ENCODE measurements at places on chromosomes 5 and 9.

DNA sequence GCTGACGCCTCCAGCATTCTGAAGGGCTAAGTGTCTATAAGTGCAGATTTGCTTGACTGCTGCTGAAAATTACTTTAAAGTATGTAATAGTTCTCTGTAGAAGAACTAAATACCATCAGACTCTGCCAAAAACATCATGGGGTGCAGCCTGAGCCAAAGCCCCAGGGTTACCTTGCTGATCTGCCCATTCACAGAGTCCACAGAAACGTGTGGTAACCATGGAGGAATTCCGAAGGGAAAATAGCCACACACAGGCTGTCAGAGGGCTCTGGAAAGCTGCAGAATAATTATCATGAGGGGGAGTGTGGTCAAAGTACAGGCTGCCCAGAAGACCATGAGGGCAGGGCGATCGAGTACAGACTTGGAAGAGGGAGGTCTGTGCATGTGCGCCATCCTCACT lies 36.4 kb downstream of the RETREG1 start:
- no peak for DNase-seq

GRCh38 chr5:132677191-132677590 lies 3.4 kb downstream of the IL4 start:
- DNase-seq: no peak

DNA sequence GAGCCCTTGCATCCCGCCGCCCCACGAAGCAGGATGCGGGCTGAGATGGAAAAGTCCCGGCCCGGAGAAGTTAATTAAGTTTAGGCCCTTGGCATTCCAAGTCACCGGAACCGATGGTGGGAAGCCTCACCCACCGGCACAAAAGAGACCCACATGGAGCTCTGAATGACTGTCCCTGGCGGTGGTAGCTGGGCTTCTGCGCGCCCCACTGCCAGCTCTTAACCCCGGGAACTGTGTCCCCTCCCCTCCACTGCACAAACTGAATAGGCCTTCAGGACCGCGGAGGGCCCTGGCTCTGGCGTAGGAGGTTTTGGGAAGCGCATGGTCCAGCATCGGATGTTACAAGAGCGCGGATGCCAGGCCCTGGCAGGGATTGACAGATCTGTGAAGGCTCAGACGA lies 291.1 kb upstream of the TUT7 start:
- DNase-seq: no peak

- DNase-seq: no peak
Measured at GRCh38 chr5:115309751-115310370, 13.4 kb upstream of the CCDC112 start.

DNA sequence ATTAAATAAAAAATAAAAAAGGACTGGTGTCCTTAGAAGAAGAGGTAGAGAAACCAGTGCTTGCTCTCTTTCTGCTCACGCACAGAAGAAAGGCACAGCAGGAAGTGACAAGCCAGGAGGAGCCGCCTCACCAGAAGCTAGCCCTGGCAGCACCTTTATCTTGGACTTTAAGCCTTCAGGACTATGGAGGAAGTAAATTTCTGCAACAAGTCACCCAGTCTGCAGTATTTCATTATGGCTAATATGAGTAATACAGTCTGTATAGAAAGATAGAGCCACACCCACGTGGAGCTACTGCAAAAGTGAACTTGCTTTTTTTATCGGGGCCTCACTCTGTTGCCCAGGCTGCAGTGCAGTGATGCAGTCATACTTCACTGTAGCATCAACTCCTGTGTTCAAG lies 68.4 kb downstream of the PDZD2 start:
- no peak for DNase-seq

DNA sequence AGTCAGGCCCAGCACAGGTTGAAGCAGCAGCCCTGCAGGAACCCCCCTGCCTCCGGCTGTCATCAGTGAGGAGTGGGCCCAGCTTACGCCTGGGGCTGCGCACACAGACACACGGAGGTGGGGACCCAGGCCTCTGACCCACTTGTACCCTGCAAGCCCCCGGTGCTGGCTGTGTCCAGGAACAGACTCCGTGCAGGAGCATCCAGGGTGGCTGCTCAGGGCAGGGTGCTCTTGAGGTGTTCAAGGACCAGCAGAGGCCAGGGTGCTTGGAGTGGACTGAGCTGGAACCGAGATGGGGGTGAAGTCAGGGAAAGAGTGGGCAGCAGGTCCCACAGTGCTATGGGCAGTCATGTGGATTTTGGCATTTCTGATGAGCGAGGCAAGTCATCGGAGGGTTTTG lies 199.5 kb downstream of the CACNA1B start:
- DNase-seq: no peak

GRCh38 chr5:9499498-9499876 lies 46.4 kb downstream of the SEMA5A start:
- no peak for DNase-seq

DNA sequence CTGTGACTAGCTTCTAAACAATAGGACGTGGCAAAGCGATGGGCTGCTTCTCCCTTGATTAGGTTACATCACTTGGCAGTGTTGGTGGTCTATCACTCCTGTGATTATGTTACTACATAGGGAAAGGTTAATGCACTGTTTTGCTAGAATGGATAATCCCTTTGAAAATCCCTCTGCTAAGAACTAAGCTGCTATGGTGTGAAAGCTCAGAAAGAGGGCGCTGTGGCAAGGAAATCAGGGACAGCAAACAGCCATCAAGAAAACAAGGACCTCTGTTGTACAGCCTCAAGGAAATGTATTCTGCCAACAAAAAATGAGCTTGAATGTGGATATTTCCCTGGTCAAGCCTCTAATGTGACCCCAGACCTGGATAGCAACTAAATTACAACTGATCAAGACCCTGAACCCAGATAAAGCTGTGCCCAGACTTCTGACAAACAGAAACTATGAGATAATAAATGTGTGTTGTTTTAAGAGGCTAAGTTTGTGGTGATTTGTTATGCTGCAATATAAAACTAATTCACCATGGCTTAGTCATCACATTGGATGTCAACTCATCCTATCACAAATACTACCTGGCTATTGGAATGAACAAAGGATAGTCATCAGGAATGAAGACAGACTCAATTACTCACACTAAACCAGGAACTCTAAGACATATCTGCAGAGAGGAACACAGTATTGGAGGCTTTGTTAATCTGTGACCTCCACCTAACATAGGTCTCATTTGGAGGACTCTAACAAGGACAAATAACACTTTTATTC lies 1215.9 kb downstream of the EFNA5 start:
- no peak for DNase-seq

- DNase-seq: no peak
Measured at GRCh38 chr9:132894346-132894745, 15.6 kb downstream of the SPACA9 start.

DNA sequence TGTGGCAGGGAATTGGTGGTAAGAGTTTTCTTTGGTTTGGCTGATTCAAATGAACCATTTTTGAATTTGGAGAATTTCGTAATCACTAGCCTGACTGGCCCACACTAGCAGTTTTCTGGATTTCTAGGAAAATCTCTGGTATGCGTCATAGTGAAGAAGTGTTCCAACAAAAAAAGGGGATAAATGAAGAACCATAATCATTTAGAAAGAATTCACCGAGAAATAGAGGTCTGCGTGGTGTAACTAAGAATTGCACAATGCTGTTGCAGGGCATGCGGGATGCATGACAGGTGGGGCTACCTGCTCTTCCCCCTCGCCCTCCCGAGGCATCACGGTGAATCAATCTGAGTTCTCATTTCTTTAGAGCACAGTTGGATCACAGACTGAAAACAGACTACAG lies 232.3 kb upstream of the PAPPA start:
- DNase-seq: no peak

- no peak for DNase-seq
Measured at GRCh38 chr5:7789567-7789966, 61.4 kb downstream of the CFAP90 start.

DNA sequence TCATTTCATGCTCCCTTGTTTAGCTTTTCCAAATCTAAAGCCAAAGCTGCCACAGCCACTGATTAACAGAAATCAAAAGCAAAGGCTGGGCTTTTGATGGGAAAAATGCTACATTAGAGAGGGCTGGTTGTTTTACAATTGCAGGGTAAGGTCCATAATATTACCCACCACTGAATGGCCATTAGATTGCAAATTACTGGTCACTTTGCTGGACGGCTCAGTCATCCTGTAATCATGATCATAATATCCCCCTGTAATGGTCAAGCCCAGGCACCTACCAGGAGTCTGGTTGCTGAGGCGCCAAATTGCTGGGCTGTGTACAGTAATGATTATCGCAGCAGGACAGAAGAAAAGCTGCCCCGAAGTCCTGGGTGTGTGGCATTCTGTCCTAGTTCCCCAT lies 286.5 kb downstream of the ZSWIM6 start:
- no peak for DNase-seq

GRCh38 chr5:156920042-156920860 lies 42.8 kb downstream of the TIMD4 start:
- no peak for DNase-seq

- no peak for DNase-seq
Measured at GRCh38 chr9:6757132-6757455, 679 bp upstream of the KDM4C start.

GRCh38 chr5:45533663-45534062 lies 162.5 kb downstream of the HCN1 start:
- DNase-seq: no peak
